ENCODE measurements at places on chromosomes 2 and 18.

GRCh38 chr2:148704247-148704646 is 59.7 kb downstream of the EPC2 start:
- DNase-seq, result no peak

- DNase-seq, result no peak
Observed at GRCh38 chr18:23283916-23284430, 148.7 kb downstream of the CABLES1 start.

DNA sequence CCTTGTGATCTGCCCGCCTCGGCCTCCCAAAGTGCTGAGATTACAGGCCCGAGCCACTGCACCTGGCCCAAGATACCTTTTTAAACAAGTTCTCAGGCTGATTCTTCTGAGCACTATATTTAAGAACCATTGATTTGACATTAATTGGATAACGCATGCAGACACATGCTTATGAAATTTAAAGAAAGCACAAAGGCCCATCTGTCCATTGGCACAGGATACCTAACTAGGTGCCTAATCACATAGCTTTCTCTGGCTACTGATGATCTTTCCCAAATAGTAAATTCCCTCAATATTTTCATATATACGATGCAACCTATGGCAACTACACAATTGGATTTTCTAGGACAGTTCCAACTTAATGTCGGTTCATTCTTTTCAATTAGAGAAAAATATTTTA is 62.5 kb upstream of the STAM2 start:
- no peak for DNase-seq

DNA sequence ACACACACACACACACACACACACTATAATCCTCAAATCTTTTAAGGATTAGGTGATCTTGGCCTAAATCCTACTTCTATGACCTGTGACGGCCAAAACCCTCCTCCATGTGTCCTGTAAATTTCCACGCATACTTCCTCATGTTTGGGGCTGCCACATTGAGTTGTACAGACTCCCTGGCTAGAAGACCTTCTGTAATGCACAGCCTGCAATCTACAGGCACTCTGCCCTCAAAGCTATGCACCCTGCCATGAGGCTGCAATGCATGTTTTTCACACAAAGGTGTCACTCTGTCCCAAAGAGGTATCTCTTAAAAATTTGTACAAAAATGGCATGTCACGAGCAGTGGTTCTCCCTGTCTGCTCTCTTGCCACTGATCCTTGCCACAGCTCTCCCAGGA is 26.4 kb upstream of the B4GALT6 start:
- DNase-seq, result no peak

All from CD4-positive, alpha-beta T cell (primary cell).